Stimulated activated CD8-positive, alpha-beta memory T cell treated with anti-CD3 and anti-CD28 coated beads, Interleukin-4, amount 100 ng/mL, for 4 hours (primary cell): ENCODE measurements at places on chromosomes 4 and X.

DNA sequence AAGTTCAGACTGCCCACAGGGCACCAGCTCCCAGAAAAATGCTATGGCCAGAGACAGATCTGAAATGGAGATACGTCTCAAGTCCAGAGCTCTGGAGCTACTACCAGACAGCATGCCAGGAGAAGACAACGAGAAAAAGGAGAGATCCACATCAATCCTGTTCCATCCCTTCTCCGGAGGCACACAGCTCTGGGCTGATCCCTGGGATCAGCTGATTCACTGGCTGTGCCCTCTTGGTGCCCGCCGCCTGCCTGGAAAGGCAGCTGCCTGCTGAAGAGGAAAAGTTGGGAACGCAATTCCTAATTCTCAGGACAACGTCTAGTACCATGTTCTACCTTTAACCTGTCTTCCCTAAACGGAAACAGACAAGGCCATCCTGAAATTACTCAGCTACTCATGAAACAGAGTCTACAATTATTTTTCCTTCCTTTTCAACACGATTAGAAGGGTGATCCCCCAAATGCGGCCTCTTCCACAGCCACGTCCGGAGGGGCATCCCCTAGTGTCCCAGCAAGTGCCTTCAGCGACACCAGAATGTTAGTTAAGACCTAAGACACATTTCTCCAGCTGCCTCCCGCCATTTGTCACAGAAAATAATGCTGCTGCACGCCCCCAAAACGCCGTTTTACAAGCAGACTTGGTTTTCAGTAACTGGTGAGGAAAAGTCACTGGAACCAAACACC, 2.4 kb downstream of the ZFYVE28 start:
- no peak for DNase-seq

DNA sequence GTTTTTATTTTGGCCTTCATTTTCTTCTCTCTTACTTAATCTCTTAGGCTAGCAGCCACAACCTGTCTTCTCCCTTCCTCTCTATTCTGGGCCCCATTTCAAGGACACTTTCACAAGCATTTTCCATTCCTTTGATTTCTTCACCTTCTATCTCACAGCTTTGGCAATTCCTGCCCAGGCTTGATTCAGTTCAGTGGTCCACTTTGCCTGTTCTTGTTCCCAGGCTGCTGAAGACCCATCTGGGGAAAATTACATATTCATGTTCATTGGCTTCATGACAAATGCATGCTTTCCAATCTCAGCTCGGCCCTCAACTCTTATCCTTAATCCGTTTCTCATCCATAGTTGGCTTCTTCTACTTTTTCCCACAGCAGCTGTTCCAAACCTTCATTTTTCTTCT, 38.7 kb upstream of the LPAR4 start:
- no peak for DNase-seq

DNA sequence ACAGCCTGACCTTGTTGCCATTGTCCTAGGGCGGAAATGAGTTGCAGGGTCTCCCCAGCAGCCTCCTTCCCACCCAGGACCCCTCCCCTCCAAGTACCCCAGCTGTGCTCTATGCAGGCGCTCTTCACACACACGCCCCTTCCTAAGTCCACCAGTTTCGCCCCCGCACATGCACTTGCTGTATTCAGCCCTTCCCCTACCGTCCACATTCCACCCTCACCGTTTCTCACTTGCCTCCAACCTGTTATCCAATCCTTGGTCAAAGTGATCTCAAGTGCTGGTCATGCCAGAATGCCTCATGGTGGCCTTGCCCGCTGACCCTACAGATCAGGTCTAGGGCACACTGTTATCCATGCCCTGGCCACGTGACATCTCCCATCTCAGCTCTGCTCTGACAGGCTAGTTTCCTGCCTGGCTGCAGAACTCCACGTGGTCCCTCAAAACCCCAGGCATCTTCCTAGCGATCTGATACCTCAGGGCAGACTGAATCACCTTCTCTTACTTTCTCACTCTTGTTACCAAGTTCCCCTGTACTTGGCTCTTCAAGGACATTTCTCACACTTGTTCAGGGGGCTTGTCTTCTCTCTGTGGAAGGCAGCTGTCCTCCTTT, 39.7 kb downstream of the NSG1 start:
- DNase-seq, result no peak

DNA sequence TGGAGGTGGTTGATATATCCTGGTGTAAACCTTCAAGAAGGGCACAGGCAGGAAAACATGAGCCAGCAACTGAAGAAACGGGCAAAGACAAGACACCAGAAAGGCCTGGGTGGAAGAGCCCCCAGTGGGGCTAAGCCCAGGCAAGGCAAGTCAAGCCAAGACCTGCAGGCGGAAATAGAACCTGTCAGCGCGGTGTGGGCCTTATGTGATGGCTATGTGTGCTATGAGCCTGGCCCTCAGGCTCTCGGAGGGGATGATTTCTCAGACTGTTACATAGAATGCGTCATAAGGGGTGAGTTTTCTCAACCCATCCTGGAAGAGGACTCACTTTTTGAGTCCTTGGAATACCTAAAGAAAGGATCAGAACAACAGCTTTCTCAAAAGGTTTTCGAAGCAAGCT, 7.2 kb downstream of the ZFP42 start:
- no peak for DNase-seq

- DNase-seq, result no peak
Observed at GRCh38 chrX:3504916-3505315, 158.5 kb upstream of the MXRA5 start.

DNA sequence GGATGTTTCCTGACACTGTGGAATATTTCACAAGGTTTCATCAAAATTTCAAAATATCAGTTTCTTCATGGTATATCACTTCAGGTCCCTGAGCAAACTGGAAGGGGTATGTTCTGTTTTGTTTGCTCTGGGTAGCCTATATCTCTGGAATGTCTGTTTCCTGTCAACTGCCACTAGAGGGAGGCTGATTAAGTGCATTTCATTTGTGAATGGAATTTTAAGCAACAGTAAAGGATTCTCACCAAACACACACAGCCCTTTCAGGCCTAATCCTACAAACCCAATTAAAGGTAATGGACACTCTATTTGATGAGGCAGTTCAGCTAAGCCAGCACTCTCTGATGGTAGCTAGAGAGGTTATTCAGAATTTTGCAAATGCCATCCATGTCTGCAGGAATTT, 307.1 kb downstream of the TEX13A start:
- DNase-seq, result no peak

- DNase-seq, result no peak
Observed at GRCh38 chrX:23656684-23657083, 10.6 kb upstream of the PRDX4 start.

- DNase-seq, result no peak
Observed at GRCh38 chr4:120843849-120844527, 78.5 kb downstream of the PRDM5 start.
